Left kidney (tissue), 8 donors: ENCODE measurements at places on chromosomes 3 and 15. TPM values are rescaled to one million over a fixed set of nuclear protein-coding genes. Genes with fewer than 3 reads are reported as not detected.

The ACSBG1 gene
- polyA plus RNA-seq: 1.4 TPM

The CNTN3 gene
- 5.1 TPM for polyA plus RNA-seq

The USP50 gene
- polyA plus RNA-seq: 1.5 TPM

The ZNF80 gene
- 0.15 TPM for polyA plus RNA-seq

The GOLGA8O gene
- polyA plus RNA-seq: 0.18 TPM

The UROC1 gene
- polyA plus RNA-seq: 0.15 TPM
